Lung microvascular endothelial cell (primary cell): ENCODE measurements at places on chromosomes 2 and 18. TPM values are rescaled to one million over a fixed set of nuclear protein-coding genes. Genes with fewer than 3 reads are reported as not detected.

GRCh38 chr18:7642331-7642890 lies 75.3 kb downstream of the PTPRM start:
- no peak for DNase-seq

- DNase-seq, result no peak
Measured at GRCh38 chr2:191512874-191513273, 165.1 kb upstream of the NABP1 start.

DNA sequence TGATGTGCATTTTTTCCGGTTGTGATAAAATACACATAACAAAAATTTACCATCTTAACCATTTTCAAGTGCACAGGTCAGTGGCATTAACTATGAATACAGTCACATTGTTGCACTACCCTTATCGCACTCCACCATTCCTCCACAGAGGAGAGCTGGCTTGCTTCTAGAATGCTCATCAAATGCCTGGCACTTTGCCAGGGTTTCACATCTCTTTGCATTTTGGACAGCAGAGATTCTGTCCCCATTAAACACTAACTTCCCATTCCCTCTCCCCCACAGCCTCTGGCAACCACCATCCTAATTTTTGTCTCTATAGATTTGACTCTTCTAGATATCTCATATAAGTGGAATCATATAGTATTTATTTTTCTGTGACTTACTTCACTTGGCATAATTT lies 165.0 kb downstream of the ASB1 start:
- no peak for DNase-seq

DNA sequence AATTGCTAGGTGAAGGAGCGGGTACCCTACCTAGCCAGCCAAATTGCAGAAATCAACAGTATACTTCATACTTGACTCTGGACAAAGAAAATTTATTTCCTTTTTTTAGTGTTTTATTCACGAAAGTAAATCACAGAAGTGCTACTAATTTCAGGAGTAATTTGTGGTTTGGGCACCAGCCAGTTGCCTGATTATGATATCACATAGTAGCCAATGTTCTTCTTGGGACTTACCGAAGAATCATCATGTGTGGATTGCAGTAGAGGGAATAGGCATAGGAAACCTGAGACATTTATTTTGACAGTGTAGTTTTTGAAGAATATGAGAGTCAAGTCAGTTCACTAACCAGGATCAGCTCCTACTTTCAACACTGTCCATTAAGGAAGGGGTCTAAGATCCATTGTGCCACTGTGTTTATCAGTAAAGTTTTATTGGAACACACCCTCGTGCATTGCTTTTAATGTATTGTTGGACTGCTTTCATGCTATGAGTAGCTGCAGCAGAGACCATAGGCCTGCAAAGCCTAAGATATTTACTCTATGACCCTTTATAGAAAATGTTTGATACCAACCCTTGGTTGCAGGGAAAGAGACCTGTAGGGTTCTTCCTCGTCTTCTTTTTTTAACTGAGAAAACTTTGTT lies 32.1 kb downstream of the TNFRSF11A start:
- DNase-seq, result no peak

C2orf80 gene
- total RNA-seq, result not detected in 2 replicates

BMP10 gene
- not detected in 2 replicates for total RNA-seq

DNA sequence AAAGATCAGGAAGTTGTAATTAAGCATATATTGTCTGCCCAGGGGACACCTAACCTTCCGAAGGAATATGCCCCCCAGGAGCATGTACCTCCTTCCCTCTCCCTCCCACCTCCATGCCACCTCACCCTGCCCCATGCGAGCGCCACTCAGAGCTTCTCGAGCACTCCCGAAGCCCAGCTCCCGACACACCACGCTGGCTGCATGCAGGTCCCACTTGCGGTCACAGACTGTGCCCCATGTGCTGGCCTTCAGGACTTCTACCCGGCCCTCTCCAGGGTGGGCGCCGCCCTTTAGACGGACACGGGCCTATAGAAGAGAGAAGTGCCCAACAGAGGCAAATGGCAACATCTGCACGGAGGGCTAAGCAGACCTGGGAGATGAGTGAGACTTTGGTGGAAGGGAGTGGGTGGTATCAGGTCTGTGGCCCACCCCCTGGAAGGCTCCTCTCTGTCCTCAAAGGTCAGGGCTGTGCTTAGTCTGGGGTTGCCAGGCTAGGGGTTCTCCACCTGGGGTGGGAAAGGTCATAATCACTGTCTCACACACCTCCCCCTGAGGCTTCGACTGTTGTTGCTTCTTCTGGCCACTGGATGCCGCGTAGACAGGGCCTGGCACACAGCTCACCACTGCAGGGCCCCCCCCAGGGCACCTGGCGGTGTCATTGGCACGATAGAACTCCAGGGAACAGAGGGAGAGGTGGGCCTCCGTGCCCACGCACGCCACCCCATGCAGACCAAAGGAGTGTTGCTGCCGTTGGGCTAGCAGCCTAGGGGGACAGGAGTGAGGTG lies 6.6 kb downstream of the HTRA2 start:
- no peak for DNase-seq

NTSR2 gene
- total RNA-seq, result not detected in 2 replicates

DNA sequence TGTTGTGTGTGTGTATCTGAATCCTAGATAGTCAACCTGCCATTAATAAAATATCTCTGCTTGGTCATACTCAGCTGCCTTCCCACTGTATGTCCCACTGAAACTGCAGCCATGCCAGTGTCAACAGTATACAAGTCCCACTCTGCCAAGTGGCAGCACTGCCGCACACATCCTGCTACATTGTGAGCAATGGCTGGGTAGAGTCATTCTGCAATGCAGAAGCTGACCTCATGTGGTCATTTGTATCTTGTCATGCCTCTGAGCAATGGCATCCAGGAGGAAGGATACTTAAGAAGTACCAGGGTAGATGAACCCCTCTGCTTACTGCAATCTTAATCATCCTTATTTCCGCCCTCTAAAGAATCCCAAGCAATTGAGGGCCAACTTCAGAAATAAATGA lies 302.2 kb upstream of the DDX18 start:
- no peak for DNase-seq

DNA sequence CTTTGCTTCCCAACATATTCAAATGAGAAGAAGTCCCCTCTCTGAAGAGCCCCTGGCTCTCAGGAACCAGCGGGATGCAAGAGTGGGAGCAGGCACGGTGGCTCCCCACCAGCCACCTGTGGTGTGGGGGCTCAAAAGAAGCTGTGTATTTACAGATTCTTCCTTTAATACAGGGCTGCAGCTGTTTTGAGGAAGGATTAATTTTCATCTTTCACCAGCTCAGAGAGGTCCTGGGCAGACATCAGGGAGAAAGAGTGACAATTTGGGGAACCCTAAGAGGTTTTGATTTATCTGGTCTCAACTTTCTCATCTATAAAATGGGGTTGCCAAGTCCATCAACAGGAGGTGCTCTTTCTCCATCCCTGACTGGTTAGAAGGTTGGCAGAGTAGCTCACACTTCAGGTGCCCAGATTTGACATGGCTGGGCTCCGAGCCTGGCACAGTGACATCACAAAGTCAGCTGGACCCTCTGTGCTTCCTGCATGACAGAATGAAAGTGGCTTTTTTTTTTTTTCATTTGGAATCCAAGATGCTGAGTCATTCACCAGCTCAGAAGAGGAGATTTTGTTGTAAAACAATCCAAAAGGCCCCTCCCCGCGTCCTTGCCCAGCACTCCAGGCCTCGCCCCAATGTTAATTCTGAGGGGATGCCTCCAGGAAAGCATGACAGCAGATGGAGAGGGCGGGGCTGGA lies 15.5 kb upstream of the SIX2 start:
- DNase-seq, result no peak

DNA sequence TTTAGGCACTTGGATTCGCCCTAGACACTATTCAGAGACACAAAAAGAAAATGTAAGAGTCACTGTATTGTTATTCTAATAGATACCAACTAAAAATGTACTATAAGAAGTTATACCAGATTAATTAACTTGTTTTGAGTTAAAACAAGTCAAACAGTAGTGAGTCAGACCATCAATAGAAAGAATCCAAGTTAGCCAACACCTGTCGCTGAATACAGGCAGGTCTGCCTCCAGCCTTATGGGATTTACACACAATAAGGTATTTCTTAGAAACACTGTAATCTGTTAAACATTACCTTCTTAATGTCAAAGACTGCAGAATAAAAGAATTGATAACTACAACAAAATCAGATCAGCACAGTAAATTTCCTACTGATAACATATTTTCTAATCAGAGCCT lies 181.4 kb downstream of the DYM start:
- no peak for DNase-seq

TMEM169 gene
- total RNA-seq, result under 0.01 and 0.40 TPM in 2 replicates

DNA sequence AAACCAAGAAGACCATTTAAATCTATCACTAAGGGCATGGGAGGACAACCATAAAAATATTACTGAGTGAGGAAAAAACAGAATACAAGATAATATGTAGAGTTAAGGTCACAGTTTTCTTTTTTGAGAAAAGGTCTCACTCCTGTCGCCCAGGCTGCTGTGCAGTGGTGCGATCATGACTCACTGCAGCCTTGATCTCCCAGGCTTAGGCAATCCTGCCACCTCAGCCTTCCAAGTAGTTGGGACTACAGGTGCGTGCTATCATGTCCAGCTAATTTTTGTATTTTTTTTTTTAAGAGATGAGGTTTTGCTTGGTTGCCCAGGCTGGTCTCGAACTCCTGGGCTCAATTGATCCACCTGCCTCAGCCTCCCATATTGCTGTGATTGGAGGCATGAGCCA lies 24.0 kb downstream of the POLR1A start:
- DNase-seq, result no peak

NPAS2 gene
- 4.8 and 11.7 TPM in 2 replicates for total RNA-seq

DNA sequence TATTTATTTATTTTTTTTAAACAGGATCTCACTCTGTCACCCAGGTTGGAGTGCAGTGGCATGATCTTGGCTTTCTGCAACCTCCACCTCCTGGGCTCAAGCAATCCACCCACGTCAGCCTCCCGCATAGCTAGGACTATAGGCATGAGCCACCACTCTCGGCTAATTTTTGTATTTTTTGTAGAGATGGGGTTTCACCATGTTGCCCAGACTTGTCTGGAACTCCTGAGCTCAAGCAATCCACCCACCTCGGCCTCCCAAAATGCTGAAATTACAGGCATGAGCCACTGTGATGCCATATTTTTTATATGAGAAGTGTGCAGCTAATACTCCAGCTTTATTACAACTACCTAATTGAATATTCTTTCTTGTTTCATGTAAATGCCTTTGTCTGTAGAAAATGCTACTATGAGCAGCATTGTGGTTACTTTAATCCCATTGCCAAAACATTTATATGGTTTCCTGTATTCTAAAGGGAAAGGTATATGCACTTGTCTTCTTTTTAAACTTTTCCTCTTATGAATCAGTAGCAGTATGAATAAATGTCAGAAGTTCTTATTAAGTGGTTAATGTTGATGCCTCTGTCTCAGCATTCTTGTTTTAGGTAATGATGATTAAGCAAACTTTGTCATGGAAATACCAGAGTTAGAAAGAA lies 9.5 kb upstream of the BCL2L11 start:
- DNase-seq, result no peak

GKN2 gene
- total RNA-seq, result not detected in 2 replicates

DNA sequence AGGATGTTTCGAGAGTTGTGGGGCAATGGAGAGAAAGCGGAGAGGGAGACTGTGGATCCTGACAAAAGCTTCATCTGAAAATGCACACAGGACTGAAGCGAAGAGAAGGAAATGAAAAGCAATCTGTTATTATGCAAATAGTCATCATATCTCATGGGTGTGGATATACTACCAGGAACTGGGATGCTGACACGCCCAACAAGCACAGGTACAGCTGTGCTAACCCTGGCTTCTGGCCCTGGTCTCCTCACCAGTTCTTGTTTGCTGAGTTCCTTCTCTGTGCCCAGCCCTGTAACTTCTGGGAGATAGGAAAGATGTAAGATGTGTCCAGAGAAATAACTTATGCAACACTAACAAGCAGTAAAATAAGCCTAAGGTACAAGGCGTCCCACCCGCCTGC lies 358.8 kb downstream of the CMPK2 start:
- DNase-seq, result no peak

- no peak for DNase-seq
Measured at GRCh38 chr2:128311216-128311754, 7.4 kb downstream of the HS6ST1 start.

KCNG2 gene
- 0.44 and 1.4 TPM in 2 replicates for total RNA-seq
